Stimulated activated naive CD4-positive, alpha-beta T cell treated with Interleukin-2 at 50 U/mL for 16 hours (primary cell): ENCODE measurements at places on chromosomes 13 and 19.
A peak's percentile ranks its signal among the peaks of the same experiment; 100 is the strongest.

DNA sequence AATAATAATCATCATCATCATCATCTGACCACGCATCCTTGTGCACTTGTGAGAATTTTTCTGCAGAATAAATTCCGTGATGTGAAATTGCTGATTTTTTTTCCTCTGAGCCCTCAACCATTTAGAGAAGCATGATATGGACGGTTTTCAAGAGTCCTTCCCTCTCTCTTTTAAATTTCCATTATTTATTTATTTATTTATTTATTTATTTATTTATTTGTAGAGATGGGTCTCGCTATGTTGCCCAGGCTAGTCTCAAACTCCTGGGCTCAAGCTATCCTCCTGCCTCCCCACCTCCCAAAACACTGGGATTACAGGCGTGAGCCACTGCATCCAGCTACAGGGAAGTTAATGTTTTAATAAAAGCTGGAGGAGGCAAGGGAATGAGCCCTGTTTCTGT lies 39.6 kb downstream of the CACNA1A start:
- DNase-seq: no peak

- peak; percentile 85 for DNase-seq
Observed at GRCh38 chr19:47573071-47574026, at the start of gene ZNF541. Gene ZNF541, minus strand, starts transcription at chr19:47573148. Its CDS starts 17,292 bp downstream, at chr19:47555856.

- no peak for DNase-seq
Observed at GRCh38 chr13:45364876-45365557, 24.0 kb upstream of the TPT1 start.

DNA sequence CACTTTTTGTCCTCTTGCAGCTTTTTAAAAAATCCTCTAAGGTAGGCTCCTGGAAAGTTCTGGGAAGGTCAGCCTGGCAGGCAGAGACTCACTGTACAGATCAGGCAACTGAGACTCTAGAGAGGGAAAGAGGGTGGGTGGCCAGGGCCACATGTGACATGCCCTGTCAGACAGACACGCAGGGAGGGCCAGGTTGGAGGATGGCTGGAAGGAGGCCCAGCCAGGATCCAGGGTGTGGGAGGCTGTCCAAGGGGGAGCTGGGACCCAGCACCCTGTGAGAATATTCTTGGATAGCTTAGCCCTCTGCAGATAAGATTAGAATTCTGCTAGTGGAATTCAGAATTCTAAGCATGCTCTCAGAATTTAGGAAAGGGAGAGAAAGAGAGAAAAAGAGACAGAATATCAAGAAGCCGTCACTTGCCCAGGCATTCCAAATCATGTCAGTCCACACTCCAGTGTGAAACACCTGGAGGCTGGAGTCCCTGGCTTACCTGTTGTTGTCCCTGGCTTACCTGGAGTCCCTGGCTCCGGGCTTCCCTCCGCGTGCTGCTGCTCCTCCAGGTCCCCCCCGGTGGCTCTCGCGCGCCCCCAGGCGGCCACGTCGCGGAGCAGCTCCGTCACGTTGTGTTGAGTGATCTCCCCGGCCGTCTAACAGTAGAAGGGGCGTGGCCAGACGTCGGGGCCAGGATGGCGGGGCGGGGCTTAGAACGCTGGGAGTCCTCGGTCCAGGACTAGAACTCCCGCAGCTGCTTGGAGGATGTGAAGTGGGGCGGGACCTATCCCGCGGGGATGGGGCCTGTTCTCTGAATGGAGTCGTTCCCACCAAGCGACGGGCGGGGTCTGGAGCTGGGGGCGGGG lies 2.8 kb upstream of the TNNI3 start:
- peak; percentile 77 for DNase-seq

DNA sequence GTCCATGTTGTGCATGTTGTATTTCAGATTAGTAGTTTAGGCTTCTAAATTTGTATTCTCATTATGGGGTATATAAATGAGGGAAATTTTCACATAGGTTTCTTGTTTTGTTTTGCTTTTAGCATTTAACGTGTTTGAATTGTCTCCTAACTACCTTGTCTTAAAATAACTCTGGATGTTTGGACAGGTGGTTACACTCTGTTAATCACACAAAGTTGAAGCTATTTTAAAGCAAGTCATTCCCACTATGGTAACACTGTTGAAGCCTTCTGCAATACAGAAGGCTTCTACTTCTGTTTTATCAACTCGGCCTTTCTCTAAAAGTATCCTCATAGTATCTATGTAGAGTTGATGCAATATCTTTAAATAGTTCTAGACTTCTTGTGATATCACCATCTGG lies 245.3 kb upstream of the HTR2A start:
- no peak for DNase-seq

DNA sequence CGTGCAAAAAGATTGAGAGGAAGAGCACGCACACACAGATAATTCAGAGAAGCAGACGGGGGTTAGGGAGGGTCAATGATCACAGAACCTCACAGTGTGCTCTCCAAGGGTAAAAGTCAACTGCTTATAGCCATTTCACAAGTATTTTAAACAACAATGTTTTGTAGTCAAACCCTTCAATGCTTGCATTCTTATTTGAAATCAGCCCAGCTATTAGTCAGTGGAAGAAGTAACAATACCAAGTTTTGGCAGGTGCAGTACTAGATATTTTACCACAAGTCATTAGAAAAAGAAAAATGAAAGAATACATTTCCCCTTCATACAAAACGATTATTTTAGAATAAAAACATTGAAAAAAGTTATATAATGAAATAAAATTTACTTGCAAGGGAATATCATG lies 2.6 kb downstream of the CSNK1A1L start:
- no peak for DNase-seq

DNA sequence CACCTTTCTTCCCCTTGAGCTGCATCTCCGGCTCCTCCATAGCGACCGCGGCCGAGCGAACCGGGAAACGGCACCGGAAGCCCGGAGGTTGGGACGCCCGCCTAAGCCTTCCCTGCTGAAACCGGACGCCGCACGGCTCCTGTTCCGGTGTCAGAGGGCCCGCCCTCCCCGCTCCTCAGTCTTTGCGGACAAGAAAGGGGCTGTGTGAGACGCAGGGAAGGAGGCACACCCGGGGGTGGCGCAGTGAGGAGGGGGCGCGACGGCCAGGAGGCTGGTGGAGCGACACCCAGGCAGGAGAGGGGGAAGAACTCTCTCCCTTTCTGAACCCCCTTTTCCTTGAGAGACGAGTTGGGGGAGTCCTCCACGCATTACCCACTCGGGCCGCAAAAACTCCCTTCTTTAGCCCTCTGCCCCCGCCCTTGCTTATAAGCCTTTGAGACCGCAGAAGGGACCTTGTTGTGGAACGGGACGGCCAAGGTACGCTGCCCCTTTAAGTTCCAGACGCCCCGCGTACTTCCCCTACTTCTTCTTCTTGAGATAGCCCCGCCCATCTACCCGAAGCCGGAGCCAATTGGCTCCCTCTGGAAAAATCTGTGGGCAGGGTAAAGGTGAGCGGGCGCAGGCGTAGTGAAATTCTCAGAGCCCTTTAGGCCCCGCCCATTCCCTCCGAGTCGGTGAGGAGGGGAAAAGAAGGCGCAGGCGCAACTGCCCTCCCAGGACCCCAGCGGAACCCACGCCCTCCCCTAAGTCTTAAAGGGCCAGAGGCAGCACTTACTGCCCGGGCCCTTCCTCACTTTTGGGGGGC lies at the start of the genes BORCS8 and RFXANK:
Gene BORCS8 (minus strand): TSS at position 75 of the 805 bp plus-strand sequence. CDS start 35 bp downstream, at position 40.
Gene RFXANK (plus strand): TSS at position 181 of the 805 bp plus-strand sequence. CDS start 1,689 bp downstream, outside the sequence.
- peak; percentile 98 for DNase-seq

GRCh38 chr19:12669270-12670158 lies 2.9 kb downstream of the WDR83 start:
- peak; percentile 71 for DNase-seq

DNA sequence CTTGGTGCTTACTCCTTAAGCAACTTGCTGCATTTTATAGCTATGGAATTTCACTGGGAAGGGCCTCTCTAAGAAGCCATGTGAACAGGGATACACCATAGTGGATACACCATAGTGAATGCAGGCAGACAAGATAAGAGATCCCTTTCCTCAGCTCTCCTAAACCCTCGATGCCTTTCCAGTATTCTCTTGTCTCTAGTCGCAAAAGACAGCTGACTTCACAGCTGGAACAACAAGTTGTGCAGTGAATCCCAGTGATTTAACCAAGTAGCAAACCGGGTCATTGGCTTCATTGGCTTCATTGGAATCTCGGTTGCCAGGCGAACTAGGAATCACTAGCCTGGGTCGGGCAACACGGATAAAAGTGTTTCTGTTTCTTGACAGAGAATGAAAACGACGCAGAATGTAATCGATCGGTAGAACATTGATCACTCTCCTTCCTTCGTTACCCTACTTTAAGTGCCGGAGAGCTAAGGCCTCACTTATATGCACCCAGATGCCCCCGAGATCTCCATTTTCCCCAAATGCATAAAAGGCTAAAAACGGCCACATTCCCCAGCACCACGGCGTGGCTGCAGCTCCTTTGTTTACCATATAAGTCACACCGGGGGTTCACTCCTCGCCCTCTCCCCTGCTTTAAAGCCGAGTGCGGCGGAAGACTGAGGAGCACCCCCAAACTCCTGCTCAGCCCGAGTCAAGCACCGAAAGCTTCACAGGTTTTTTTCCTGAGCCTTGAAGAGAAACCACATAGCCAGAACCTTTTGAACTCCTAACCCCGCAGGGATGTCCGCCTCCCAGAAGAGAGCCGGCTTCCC lies 674 bp downstream of the TRPC4 start:
- no peak for DNase-seq

GRCh38 chr19:18051887-18052286 lies 34.8 kb downstream of the IL12RB1 start:
- no peak for DNase-seq

- no peak for DNase-seq
Observed at GRCh38 chr19:50326101-50326664, 3.0 kb downstream of the KCNC3 start.

- DNase-seq: no peak
Observed at GRCh38 chr19:13723206-13723605, 41.1 kb upstream of the MRI1 start.

GRCh38 chr13:28659621-28659970 lies 666 bp downstream of the POMP start:
- no peak for DNase-seq

- DNase-seq: no peak
Observed at GRCh38 chr13:30934381-30934780, 1.9 kb downstream of the TEX26 start.

DNA sequence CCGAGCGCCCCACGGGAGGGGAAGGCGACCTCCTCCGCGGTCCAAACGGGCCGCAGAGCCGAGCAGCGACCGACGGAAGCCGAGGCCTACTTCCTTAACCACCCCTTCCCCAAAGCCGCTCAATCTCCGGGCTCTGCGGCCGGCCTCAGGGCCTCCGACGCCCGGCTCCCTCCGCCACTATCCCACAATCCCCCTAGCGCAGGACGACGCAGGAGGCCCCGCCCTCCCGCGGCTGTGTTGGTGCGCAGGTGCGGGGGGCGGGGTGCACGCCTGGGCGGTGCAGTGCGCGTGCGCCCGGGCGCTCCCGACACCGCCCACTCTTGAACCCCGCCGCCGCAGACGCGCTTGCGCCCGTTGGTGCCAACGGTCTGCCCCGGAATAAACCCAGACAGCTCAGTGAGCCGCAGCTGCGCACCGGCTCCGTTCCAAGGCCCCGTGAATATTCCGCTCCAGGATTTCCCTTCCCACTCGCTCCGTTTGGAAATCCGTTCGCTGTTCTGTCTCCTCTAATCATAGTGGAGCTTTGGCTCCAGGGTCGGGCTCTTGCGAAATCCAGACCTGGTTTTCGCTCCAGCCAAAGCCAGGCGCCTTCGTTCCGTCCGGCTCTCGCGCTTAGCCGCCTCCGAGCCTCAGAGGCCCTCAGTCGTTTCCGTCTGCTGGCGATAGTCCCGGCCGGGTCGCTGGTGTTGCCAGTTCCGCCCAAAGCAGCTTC lies at the start of gene PPP6R1:
Gene PPP6R1 (minus strand): TSS at position 190 of the 712 bp plus-strand sequence. CDS start 11,914 bp downstream, outside the sequence.
- DNase-seq: peak; percentile 96

DNA sequence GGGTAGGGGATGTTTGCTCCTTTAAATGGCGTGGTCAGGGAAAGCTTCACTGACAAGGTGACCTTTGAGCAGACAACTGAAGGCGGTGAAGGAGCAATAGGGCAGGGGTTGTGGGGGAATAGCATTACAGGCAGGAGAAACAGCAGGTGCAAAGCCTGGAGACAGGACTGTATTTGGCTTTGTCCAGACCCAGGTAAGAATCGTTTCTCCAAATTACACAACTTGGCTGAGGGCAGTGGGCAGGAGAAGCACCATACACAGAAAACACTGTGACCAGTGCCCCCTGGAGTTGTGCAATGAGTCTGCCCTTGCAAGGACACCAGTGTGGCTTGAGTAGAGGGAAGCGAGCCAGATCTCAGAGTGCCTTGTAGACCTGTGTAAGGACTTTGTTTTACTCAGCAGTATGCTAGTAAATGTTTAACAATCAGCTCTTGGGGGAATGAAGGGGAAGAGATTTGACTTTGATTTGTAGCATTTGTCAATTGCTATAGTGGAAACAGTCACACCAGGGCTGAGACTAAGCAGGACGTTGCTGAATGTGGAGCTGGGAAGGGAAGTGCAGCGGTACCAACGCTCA lies 360.0 kb downstream of the DCT start:
- no peak for DNase-seq

DNA sequence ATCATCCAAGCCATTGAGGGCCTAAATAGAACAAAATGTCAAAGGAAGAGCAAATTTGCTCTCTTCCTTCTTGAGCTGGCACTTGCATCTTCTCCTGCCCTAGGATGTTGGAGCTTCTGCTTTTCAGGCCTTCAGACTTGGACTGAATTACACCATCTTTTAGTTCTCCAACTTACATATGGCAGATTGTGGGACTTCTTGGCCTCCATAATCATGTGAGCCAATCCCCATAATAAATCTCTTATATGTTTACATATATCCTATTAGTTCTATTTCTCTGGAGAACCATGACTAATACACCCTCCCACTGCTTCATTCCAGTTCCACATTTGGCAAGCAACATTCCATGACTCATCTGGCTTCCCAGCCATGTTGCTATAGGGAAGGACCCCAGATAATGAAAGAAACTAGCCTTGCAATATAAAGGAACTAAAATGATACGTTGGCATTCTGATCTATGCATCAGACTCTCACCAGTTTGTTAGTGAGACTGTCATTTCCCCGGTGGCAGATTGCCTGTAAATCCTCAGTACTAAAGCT lies 11.0 kb upstream of the ACOD1 start:
- DNase-seq: no peak

DNA sequence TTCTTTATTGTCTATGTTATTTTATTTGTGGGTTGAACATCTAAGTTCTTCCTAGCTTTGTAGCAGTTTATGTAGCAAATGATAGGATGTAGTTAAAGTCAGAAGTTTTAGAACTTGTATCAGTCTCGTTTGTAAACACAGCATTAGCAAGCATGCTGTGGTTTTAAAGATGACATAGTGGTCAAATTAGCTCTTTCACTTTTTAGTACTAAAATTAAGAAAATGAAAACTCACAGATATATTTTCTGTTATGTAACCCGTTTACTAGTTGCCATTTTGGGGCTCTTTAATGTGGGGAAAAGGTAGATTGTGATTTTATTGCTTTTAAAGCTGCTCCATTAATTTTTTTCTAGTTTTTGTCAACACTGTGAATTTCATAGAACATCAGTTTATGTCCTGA lies 216.5 kb downstream of the PCCA start:
- DNase-seq: no peak

GRCh38 chr19:35045667-35046300 lies 4.3 kb downstream of the HPN start:
- DNase-seq: no peak

DNA sequence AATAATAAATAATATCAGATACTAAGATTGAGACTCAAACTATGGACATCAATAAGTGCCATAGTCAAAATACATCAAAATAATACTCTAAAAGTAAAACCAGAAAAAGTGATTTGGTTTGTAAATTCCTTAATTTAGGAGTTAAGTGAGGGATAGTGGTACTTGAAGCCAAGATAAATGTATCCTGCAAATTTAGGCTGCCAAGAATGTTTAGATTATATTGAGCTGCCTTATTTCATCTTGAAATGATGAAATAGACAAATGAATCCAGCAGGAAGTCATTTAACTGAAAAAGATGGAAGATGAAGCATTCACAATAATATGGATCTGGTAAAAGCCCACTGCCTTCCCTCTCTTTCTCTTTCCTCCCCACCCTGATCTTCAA lies 112.3 kb downstream of the LRCH1 start:
- DNase-seq: no peak

- DNase-seq: no peak
Observed at GRCh38 chr13:84431646-84432045, 549.4 kb upstream of the SLITRK1 start.
